ENCODE measurements at places on chromosomes 1 and 21.

DNA sequence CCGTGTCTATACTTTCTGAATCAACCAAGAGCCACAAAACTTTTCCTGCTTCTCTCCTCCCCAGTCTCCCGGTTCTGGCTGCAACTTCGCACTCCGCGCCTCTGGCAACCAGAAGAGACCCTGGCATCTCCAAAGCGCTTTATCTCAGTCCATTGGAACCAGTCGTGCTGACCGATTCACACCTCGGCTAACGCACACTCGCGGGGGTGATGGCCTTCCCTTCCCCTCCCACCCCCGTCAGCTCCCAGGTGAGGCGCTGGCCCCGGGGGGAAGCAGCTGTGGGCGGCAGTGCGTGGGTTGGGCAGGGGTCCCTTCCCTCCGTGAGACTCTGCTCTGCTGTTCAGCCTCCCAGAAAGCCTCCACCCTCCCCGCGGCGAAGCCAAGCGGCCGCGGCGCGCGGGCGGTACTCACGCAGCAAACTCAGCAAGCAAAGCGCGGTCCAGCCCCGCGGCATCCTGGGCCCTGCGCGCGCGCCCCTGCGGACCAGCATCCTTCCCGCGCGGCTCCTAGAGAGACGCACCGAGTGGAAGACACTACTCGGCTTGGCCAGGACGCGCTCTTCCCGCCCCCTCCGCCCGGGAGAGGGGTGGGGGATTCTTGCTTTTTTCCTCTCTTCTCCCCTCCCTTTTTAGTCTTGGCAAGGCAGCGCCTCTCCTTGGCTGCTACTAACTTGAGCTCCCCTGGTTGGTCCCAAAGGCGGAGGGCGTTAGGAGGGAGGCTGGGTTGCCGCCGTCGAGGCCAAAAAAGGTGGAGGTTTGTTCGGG lies at the start of gene CD34:
TSS of gene CD34 (minus strand) at position 535 of the 764 bp plus-strand sequence. CDS start at position 490, 45 bp downstream.
- H3K27ac ChIP-seq, result no peak within 1 kb of the TSS
- peaks cover 17% of the 10 kb centered on the region for H3K4me1 ChIP-seq
- H3K4me3 ChIP-seq, result peak within 1 kb of the TSS; percentile 75
- no peaks in the 10 kb centered on the region for H3K36me3 ChIP-seq
- peaks cover 56% of the 10 kb centered on the region for H3K27me3 ChIP-seq

GRCh38 chr1:248817065-248817464 lies 8.7 kb downstream of the SH3BP5L start:
- peaks cover 62% of the 10 kb centered on the region for H3K4me1 ChIP-seq
- no peak for DNase-seq
- H3K36me3 ChIP-seq, result peaks cover 14% of the 10 kb centered on the region

GRCh38 chr1:66332548-66332901 lies 201.4 kb upstream of the SGIP1 start:
- H3K36me3 ChIP-seq, result peaks cover 20% of the 10 kb centered on the region
- peaks cover 73% of the 10 kb centered on the region for H3K4me1 ChIP-seq
- DNase-seq, result no peak
- peak overlapping the region; percentile 96 for H3K4me3 ChIP-seq
- peak overlapping the region; percentile 97 for H3K27ac ChIP-seq

DNA sequence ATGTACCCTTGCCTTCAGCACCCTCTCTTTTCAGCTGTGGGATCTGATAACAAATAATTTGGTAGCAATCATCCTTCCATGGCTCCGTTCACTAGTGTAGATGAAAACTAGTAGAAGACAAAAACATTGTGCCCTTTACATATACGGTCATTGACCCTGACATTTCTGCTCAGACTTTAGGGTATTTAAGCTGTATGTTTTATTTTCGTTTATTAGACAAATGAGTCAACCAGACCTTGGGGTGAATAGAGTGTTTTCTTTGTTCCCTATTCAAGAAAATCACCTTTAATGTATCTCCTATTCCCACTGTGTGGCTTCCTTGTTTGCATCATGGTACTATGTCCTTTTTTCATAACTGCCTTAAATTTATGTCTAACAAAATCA lies 187.3 kb downstream of the VAV3 start:
- no peak overlapping the region for H3K4me3 ChIP-seq
- H3K36me3 ChIP-seq, result no peaks in the 10 kb centered on the region
- no peaks in the 10 kb centered on the region for H3K27me3 ChIP-seq
- no peak overlapping the region for H3K27ac ChIP-seq
- H3K4me1 ChIP-seq, result peaks cover 5% of the 10 kb centered on the region
- no peak for DNase-seq

DNA sequence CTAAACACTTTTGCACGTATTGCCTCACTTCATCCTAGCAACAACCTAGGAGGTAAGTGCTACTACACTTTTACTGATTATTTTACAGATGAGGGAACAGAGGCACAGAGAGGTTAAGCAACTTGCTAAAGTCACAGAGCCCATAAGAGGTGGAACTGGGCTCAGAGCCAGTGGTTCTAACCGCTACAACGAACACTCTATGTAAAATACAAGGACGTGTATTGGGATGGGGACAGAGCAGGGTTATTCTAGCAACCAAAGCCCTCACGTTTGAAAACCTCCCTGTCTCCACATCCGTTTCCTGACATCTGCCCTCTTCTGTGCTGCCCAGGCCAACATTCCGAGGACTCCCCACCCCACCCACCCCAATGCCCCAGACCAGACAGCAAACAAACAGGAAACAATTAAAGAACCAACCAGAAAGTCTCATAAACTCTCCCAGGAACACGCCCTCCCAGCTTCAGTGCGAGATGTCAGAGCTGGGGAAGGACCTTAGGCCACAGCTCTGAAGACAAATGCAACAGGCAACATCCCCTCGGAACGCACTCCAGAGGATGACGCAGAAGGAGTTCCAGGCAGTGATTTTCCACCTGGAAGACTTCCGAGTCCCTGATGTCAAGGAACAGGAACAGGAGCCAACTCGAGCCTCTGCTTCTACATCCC lies 41.1 kb downstream of the GLIS1 start:
- no peak overlapping the region for H3K4me3 ChIP-seq
- DNase-seq, result no peak
- no peaks in the 10 kb centered on the region for H3K36me3 ChIP-seq
- H3K27me3 ChIP-seq, result no peaks in the 10 kb centered on the region
- H3K27ac ChIP-seq, result no peak overlapping the region

DNA sequence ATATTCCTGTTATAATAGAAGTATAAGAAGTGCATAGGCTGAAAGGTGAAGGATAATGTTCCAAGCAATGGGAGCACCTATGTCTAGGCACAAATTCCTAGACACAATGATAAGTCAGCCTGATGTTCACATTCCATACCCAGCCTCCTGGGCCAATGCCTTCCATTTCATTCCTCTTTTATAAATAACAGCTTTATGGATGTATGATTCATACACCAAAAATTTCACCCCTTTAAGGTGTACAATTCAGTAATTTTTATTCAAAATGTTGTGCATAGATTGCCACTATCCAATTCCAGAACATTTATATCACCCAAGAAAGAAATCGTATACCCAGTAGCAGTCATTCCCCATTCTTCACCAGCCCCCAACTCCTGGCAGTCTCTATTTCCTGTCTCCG lies 118.8 kb downstream of the BRINP2 start:
- no peaks in the 10 kb centered on the region for H3K36me3 ChIP-seq
- no peaks in the 10 kb centered on the region for H3K27me3 ChIP-seq
- no peaks in the 10 kb centered on the region for H3K4me1 ChIP-seq

- H3K36me3 ChIP-seq, result no peaks in the 10 kb centered on the region
- DNase-seq, result no peak
- no peaks in the 10 kb centered on the region for H3K27me3 ChIP-seq
- no peak overlapping the region for H3K4me3 ChIP-seq
- H3K27ac ChIP-seq, result no peak overlapping the region
- H3K4me1 ChIP-seq, result no peaks in the 10 kb centered on the region
Measured at GRCh38 chr1:62590255-62590969, 6.9 kb upstream of the ANGPTL3 start.

GRCh38 chr1:199163267-199163666 lies 524.4 kb downstream of the PTPRC start:
- H3K27me3 ChIP-seq, result no peaks in the 10 kb centered on the region
- H3K27ac ChIP-seq, result no peak overlapping the region
- no peak for DNase-seq

DNA sequence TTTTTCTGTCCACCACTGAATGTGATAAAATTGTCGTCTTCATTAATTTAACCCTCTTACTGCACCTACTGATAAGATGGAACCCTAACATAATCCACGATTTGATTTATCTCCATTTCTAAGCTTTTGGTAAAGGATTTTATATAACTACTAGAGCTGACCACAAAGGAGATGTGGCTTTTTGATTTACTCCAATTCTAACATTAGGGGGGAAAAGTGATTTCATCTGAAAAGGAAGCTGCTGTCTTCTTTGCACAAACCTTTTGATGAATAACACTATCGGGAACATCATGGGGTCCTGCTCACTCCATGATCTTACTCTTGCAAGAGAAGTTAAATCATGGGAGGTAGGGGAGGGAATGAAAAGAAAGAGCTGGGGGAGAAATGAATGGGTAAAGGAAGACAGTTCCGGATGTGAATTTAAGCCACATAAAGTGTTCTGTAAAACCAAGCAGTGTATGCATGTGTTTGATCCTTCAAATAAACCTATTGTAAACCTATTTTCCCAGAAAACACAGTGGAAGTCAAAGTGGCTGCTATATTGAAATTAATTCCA lies 161.8 kb downstream of the GABPA start:
- no peaks in the 10 kb centered on the region for H3K27me3 ChIP-seq
- no peak overlapping the region for H3K4me3 ChIP-seq
- DNase-seq, result no peak
- H3K36me3 ChIP-seq, result no peaks in the 10 kb centered on the region

- H3K36me3 ChIP-seq, result peaks cover 3% of the 10 kb centered on the region
- no peak overlapping the region for H3K27ac ChIP-seq
- H3K4me1 ChIP-seq, result peaks cover 6% of the 10 kb centered on the region
- H3K4me3 ChIP-seq, result no peak overlapping the region
- no peaks in the 10 kb centered on the region for H3K27me3 ChIP-seq
Measured at GRCh38 chr1:100215101-100215500, 34.5 kb downstream of the DBT start.

DNA sequence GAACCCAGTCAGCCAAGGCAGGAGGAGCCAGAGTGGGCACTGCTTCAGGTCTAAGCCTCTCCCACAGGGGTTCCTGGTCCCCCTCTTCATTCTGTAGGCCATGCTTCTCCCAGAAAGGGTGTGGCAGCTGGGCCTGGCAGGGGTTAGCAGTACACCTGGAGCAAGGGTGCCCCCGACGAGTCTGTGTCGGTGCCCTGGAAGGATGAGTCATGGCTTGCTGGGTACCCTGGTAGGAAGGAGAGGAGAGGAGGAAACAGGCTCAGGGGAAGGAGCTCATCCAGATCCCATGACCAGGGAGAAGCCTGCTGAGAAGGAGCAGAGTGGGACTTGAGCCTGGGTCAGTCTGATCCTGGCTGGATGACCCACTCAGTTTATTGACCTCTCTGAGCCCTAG lies 10.3 kb downstream of the KDF1 start:
- DNase-seq, result no peak
- peaks cover 6% of the 10 kb centered on the region for H3K36me3 ChIP-seq
- H3K27ac ChIP-seq, result no peak overlapping the region
- H3K4me1 ChIP-seq, result no peaks in the 10 kb centered on the region

GRCh38 chr1:37995751-37996345 lies 6.0 kb upstream of the SF3A3 start:
- no peaks in the 10 kb centered on the region for H3K27me3 ChIP-seq
- peaks cover 34% of the 10 kb centered on the region for H3K4me1 ChIP-seq
- H3K36me3 ChIP-seq, result peaks cover 5% of the 10 kb centered on the region
- peak overlapping the region; percentile 71 for H3K4me3 ChIP-seq

- H3K27me3 ChIP-seq, result no peaks in the 10 kb centered on the region
- peaks cover 40% of the 10 kb centered on the region for H3K4me1 ChIP-seq
- H3K36me3 ChIP-seq, result peaks cover 27% of the 10 kb centered on the region
- H3K27ac ChIP-seq, result peak within 1 kb of the TSS; percentile 99
Measured at GRCh38 chr1:226738995-226739695, at the start of gene ITPKB. Gene ITPKB (minus strand): TSS chr1:226739282. CDS start chr1:226737458, 1,824 bp downstream.

- DNase-seq, result no peak
- H3K36me3 ChIP-seq, result no peaks in the 10 kb centered on the region
- H3K27me3 ChIP-seq, result peaks cover 5% of the 10 kb centered on the region
- no peaks in the 10 kb centered on the region for H3K4me1 ChIP-seq
Measured at GRCh38 chr1:40939320-40940059, 40.0 kb upstream of the CTPS1 start.

DNA sequence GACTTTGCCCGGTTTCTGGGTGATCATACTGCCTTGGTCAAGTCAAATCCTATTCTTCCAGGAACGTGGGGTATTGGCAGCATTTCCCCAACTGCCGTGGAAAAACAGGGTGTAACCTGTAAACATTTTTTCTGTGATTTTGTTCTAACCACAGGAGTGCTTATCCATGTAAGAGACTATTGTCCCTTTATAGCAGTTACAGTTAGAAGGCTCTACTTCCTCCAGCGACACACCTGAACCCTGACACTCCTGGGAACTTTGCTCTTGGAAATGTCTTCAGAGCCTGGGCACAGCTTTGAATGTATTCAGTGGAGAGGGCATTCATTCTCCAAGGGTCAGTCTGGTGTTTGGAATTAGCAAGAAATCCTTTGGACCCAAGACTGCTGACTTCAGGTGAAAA lies 26.4 kb upstream of the ARHGEF10L start:
- H3K27me3 ChIP-seq, result peaks cover 20% of the 10 kb centered on the region
- H3K4me3 ChIP-seq, result no peak overlapping the region
- no peak for DNase-seq
- H3K36me3 ChIP-seq, result no peaks in the 10 kb centered on the region

DNA sequence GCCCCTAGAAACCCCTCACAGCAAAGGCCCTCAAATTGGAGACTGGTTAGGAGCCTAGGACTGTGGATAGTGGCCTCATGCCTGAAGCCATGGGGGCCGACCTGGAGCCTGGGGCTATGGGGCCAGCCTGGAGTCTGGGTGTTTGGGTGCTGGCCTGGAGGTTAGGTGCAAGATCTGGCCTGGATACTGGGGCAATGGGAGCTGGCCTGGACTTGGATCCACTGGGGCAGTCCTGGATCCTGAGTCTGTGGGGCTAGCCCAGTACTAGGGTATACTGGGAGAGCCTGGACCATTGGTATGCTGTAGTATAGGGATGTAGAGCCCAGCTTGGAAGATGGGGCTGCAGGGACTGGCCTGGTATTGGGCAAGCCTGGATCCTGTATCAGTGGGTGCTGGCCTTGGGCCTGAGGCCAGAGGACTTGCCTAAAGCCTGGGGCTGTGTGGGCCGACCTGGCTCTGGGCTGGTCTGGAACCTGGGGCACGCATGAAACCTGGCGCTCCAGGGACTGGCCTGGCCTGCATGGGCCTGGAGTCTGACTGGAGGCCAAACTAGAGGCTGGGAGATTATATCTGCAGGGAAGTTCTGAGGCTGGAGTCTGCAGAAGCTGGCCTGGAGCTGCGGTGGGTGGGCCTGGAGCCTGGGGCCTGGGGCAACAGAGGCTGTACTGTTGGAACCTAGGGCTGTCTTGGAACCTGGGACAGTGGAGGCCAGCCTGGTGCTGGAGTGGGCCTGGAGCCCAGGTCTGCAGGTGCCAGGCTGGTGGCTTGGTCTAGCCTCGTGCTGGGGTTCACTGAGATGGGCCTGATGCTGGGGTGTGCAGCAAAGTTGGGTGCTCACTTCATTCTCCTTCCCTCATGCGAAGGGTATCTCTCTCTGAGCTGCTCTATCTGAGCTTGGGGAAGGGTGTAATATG lies 12.6 kb upstream of the DENND1B start:
- DNase-seq, result no peak
- H3K27me3 ChIP-seq, result no peaks in the 10 kb centered on the region
- no peak overlapping the region for H3K27ac ChIP-seq
- no peaks in the 10 kb centered on the region for H3K36me3 ChIP-seq

All from activated T-cell treated with anti-CD3 and anti-CD28 coated beads, Interleukin-2, amount 50 U/mL, for 72 hours (primary cell).